ENCODE measurements at places on chromosomes 2 and 18.
A peak's percentile ranks its signal among the peaks of the same experiment; 100 is the strongest.

GRCh38 chr2:137220438-137220993 is 455.2 kb downstream of the THSD7B start:
- no peak for DNase-seq

DNA sequence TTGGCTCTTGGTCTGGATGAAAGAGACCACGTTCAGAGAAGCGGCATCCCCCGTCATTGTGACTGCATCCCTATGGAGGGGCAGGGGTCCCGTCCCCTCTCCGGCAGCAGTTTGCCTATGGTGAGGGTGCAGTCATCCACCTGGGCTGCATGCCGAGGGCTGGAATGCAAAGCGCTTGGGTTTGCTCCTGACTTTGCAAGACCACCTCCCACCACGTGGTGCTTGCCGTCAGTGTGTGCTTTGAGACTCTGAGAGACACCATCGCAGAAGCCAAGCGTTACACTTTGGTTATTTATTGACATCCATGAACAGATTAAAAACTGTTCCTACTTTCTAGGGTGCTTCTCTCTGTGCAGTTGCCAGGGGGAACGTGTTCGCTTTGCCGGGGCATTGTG is 59.5 kb downstream of the SH3RF3 start:
- no peak for DNase-seq

GRCh38 chr18:24936691-24937090 is 415.3 kb downstream of the ZNF521 start:
- DNase-seq: no peak

GRCh38 chr2:8389431-8390108 is 292.3 kb upstream of the ID2 start:
- DNase-seq: peak; percentile 48

DNA sequence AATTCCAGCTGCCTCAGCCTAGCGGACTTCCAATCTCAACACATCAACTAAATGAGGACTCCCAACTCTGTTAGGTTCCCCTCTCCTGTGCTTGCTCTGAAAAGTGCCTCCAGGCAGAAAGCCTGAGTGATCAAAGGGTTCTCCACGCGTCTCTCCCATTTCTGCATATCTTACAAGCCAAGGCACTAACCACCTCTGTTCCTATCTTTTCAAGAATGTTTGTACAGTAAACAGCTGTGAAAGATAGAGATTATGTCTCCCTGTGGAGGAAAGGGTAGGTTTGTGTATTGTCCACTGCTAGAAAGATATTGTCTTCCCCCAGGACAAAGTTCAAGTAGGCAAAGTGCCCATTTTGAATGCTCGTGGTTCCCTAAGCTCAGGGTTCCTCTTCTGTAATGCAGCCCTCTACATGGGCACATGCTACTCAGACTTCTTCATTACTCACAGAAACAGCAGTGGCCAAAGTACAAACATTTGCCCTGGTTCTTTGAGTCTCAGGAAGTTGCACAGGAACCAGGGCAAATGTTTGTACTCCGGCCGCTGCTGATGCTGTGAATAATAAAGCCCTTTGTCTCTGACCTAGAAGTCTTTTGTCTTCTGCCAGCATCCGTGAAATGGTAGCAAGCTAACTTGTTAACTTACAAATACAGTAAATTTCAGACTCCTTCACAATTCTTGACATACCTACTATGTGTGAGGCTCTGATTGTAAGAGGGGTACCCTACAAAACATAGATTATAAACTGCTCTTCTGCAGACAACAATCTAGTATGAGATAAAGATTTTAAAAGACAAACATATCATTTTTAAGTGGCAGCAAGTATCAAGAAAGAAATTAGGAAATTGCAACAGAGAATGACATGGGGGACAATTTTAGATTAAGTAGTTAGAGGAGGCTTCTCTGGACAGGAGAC is 44.5 kb downstream of the PKDCC start:
- DNase-seq: peak; percentile 59

DNA sequence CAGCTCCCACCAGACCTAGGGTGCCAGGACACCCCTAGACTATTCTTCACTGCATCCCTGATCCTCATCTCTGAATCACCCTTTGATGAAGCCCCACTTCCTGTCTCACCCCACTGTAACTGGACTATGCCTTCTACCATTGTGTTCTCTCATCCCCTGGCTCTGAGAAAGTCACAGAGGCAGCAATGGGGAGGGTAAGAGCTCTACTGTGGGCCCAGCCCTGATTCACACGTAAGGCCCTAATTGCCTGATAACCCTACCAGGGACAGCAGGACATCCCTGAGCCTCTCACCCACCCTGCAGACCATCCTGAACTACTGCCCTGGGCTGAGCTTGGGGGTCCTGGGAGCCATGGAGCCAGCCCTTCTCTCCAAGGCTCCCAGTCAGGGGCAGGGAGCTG is 1.5 kb upstream of the PROM2 start:
- DNase-seq: no peak

- no peak for DNase-seq
Observed at GRCh38 chr2:155308367-155309009, 610.0 kb downstream of the KCNJ3 start.

- no peak for DNase-seq
Observed at GRCh38 chr2:181658444-181658843, 1.5 kb upstream of the CERKL start.

GRCh38 chr2:143498496-143498895 is 369.3 kb downstream of the ARHGAP15 start:
- DNase-seq: no peak

DNA sequence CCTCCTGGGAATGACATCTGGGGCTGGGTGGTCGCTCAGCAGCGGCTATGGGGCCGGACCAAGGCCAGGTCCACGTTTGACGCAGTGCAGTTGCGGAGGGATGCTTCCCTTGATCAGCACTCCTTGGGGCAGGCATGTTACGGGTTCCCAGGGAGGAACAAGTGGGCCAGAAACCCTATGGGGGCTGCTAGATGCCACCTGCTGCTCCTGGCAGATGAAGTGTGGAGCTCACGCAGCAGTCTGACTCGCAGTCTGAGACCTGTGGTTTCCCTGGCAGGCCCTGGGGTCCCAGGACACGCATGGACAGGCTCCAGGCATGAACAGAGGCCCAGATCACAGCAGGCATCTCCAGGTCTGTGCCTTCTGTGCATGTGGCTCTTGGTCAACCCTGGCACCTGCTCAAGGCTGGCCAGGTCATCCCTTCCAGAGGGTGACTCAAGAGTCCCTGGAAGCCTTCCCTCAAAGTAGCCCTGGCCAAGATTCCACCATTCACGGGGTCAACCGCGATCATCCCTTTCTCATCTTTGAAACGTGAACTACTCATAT is 20.0 kb downstream of the KCNF1 start:
- no peak for DNase-seq

DNA sequence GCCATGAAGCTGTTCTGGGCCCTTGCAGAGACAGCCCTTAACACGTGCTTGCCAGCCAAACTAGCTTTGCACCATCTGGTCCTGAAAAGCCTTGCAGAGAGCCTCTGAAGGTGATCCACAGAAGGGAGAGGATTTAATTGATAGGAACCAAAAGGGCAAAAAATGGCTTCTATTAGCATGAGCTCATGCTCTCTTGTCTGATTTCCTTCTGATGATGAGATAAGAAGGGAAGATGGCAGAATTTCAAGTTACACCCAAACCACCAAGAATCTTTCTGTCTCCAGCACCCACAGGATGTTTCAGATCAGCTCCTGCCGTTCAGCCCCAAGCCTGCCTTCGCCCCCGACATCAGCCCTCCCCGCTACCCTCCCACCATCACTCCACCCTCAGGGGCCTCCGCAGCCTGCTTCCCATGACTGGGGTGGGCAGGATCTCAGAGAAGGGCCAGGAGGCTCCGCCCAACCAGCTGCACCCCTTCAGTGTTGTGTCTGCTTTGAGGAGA is 23.4 kb upstream of the GLI2 start:
- peak; percentile 43 for DNase-seq
